ENCODE measurements at places on chromosomes 4 and X.
A peak's percentile ranks its signal among the peaks of the same experiment; 100 is the strongest.

DNA sequence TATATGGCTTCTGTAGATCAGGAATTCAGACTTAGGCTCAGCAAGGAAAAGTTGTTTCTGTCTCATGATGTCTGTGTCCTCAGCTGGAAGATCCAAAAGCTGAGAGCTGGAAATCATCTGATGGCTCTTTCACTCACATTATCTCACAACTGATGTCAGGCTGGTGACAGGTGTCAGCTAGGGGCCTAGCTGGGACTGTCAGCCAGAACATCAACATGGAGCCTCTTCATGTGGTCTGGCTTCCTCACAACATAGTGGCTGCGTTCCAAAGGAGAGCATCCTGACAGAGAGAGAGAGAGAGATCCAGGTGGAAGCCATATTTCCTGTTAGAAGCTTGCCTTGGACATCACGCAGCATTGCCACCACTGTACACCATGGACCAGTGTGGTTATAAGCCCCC, 10.6 kb upstream of the INTS6L start:
- no peak overlapping the region for H3K4me3 ChIP-seq
- H3K4me1 ChIP-seq, result no peaks in the 10 kb centered on the region
- H3K27ac ChIP-seq, result no peak overlapping the region
- no peak for DNase-seq
- no peaks in the 10 kb centered on the region for H3K27me3 ChIP-seq

DNA sequence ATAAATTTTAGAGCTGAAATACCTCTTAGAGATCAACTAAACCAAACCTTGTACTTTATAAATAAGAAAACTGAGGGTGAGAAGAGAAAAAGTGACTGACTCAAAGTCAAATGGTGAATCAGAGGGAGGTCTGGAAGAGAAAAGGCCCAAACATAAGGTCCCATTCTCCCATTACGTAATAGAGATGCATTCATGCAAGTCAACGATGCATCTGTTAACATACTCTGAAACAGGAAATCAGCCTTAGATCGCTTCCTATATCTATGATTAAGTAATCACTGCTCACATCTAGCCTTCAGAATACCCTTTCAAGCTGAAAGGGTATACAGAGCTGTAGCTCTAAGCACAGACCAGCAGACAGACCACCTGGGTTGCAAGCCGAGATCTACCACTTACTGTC, 6.5 kb downstream of the RNF150 start:
- no peaks in the 10 kb centered on the region for H3K27me3 ChIP-seq
- DNase-seq, result no peak
- H3K27ac ChIP-seq, result no peak overlapping the region
- H3K36me3 ChIP-seq, result no peaks in the 10 kb centered on the region
- no peak overlapping the region for H3K4me3 ChIP-seq

DNA sequence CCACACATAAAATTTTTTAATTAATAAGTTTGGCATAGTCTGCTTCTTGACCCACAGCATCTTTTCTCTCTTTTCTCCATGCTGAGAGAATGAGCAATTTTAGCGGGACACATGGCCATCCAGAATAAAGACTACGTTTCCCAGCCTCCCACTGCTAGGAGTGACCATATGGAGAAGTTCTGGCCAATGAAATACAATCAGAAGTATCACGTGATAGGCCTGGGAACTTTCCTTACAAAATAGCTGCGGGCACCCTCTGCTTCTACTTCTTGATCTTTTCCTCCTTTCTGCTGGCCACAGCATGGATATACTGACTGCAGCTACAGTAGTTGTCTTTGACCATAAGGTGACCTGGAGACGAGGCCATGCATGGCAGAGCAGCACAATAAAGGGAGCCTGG, 348.0 kb downstream of the BCOR start:
- no peak overlapping the region for H3K27ac ChIP-seq
- no peaks in the 10 kb centered on the region for H3K27me3 ChIP-seq
- no peak overlapping the region for H3K4me3 ChIP-seq

DNA sequence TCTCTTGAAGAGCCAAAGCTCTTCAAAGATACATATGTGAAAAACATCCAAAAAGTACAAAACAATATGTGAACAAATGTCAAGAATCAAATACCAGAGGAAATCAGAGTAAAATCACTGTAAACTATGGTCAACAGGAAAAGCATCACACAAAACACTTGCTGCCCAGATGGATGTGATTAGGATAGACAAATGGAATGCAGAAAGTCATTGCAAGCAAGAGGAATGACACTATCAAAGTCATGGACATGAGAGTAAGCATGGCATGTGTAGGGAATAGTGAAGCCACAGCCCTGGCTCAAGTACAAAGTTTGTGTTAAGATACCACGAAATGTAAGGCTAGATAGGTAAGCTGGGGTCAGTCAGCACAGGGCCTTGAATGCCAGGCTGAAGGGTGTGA, 37.7 kb downstream of the CLDN2 start:
- H3K27me3 ChIP-seq, result no peaks in the 10 kb centered on the region
- no peak overlapping the region for H3K4me3 ChIP-seq
- no peak overlapping the region for H3K27ac ChIP-seq
- H3K4me1 ChIP-seq, result no peaks in the 10 kb centered on the region
- DNase-seq, result no peak
- H3K36me3 ChIP-seq, result peaks cover 72% of the 10 kb centered on the region

GRCh38 chr4:21113496-21114223, 413.4 kb downstream of the PACRGL start:
- H3K4me3 ChIP-seq, result no peak overlapping the region
- H3K36me3 ChIP-seq, result no peaks in the 10 kb centered on the region
- DNase-seq, result no peak
- no peak overlapping the region for H3K27ac ChIP-seq
- no peaks in the 10 kb centered on the region for H3K27me3 ChIP-seq
- H3K4me1 ChIP-seq, result no peaks in the 10 kb centered on the region

- H3K4me3 ChIP-seq, result no peak overlapping the region
- no peaks in the 10 kb centered on the region for H3K36me3 ChIP-seq
- no peak for DNase-seq
These were observed 135.8 kb upstream of the IL1RAPL2 start for GRCh38 chrX:104430072-104430741.

- peak overlapping the region; percentile 89 for H3K4me3 ChIP-seq
- no peaks in the 10 kb centered on the region for H3K36me3 ChIP-seq
- H3K27ac ChIP-seq, result peak overlapping the region; percentile 92
- no peaks in the 10 kb centered on the region for H3K27me3 ChIP-seq
- no peak for DNase-seq
- peaks cover 6% of the 10 kb centered on the region for H3K4me1 ChIP-seq
These were observed 884 bp downstream of the RELL1 start for GRCh38 chr4:37685161-37685822.

GRCh38 chr4:118776157-118776954, 59.6 kb downstream of the SEC24D start:
- H3K27ac ChIP-seq, result no peak overlapping the region
- H3K27me3 ChIP-seq, result no peaks in the 10 kb centered on the region
- peaks cover 42% of the 10 kb centered on the region for H3K4me1 ChIP-seq
- no peaks in the 10 kb centered on the region for H3K36me3 ChIP-seq
- H3K4me3 ChIP-seq, result no peak overlapping the region

DNA sequence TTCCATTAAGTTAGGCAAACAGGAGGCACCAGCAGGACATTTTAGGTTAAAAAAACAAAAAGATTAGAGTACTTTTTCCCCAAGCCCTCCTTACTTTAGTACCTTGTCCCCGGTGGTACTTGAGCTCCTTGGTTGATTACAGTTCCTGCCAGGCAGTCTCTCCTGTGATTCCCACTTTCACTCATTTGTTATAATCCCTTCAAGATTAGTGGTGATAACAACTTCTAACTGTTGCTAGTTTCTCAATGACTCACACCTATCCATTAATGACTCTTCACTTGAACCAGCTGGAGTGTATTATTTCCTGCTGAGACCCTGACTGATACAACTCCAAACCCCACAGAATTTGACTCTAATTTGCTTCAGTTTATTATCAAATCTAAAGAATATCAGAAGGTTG, 765.0 kb upstream of the DIAPH2 start:
- no peaks in the 10 kb centered on the region for H3K4me1 ChIP-seq
- H3K4me3 ChIP-seq, result no peak overlapping the region
- no peaks in the 10 kb centered on the region for H3K27me3 ChIP-seq
- no peaks in the 10 kb centered on the region for H3K36me3 ChIP-seq
- no peak overlapping the region for H3K27ac ChIP-seq

- peaks cover 5% of the 10 kb centered on the region for H3K4me1 ChIP-seq
- H3K27ac ChIP-seq, result no peak overlapping the region
- DNase-seq, result no peak
- H3K4me3 ChIP-seq, result no peak overlapping the region
- H3K36me3 ChIP-seq, result no peaks in the 10 kb centered on the region
- peaks cover 13% of the 10 kb centered on the region for H3K27me3 ChIP-seq
These were observed 2.1 kb downstream of the UGT8 start for GRCh38 chr4:114600672-114601071.

DNA sequence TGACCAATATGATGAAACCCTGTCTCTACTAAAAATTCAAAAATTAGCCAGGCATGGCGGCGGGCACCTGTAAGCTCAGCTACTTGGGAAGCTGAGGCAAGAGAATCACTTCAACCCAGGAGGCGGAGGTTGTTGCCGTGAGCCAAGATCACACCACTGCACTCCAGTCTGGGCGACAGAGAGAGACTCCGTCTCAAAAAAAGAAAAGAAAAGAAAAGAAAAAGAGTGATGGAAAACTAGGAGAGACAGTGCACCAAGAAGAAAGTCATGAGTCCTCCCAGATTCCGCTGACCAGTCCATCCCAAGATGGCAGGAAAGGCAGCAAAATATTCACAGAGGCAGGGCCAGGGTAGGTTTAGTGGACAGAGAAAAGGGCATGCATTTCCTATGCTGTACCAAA, 226.9 kb downstream of the ASMT start:
- no peak overlapping the region for H3K27ac ChIP-seq
- no peak for DNase-seq
- no peaks in the 10 kb centered on the region for H3K27me3 ChIP-seq
- no peaks in the 10 kb centered on the region for H3K36me3 ChIP-seq

GRCh38 chr4:169295822-169296221, 25.1 kb upstream of the SH3RF1 start:
- H3K4me3 ChIP-seq, result no peak overlapping the region
- H3K27ac ChIP-seq, result no peak overlapping the region
- H3K4me1 ChIP-seq, result no peaks in the 10 kb centered on the region
- no peaks in the 10 kb centered on the region for H3K27me3 ChIP-seq

DNA sequence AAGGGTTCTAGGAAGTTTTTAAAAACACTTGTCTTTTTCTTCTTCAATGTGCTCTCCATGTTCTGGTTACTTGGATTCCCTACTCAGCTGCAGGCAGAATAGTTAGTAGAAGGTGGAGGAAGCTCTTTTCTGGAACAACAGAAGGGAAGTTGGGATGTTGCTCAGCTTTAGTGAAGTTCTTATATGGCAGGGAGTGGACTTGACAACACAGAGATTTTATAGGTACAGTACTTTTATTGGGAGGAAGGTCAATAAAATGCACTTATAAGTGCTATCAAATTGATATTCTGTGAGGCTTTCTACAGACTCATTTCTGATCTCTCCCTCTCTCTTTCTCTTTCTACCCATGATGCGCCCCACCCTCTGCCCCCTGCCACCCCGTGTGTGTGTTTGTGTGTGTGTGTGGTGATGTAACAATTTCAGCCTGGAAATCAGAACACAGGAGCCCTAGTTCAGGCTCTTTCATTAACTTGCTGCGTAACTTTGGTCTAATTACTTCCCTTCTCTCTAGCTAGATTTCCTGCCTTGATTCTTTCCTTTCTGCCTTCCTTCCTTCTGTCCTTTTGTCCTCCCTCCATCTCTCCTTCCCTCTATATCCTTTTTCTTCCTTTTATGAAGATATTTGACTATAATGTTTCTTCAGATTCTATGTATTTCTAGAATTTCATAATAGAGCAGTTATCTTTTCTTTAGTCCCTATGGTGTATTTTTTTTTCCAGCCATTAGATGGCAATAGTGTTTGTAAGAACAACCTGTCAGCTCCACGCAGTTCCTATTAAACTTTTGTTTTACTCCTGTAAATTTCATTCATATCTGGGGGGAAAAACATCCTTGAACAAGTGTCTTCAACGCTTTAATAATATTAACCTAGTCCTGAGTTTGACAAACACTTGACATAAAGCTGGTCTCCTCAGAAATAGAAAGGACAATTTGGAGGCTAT, 37.1 kb downstream of the HEPH start:
- H3K36me3 ChIP-seq, result peaks cover 3% of the 10 kb centered on the region
- H3K4me3 ChIP-seq, result no peak overlapping the region
- H3K4me1 ChIP-seq, result no peaks in the 10 kb centered on the region
- no peaks in the 10 kb centered on the region for H3K27me3 ChIP-seq

DNA sequence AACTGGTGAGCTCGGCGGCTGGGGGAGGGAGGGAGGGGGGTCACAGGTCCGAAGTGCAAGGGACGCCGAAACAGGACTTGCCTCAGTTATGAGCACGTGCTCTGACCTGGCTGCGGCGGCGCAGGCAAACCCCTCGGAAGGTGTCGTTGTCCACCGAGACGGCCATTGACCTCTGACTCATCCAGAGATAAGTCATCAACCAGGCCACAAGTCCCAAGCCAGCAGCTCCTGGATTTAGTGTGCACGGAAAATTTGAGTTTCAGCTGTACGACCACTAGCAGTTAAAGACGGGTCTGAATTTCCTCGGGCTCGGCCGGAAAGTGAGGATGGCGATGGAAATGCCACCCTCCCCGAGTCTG, 674 bp downstream of the SH3D19 start:
- H3K4me1 ChIP-seq, result peaks cover 37% of the 10 kb centered on the region
- peak overlapping the region; percentile 89 for H3K4me3 ChIP-seq
- H3K27me3 ChIP-seq, result no peaks in the 10 kb centered on the region
- peak overlapping the region; percentile 86 for H3K27ac ChIP-seq

Measured in heart left ventricle (tissue), 16 donors.